ENCODE measurements at places on chromosomes 6 and 20.

GRCh38 chr6:70957284-70957617, 391 bp upstream of the B3GAT2 start:
- DNase-seq, result no peak

DNA sequence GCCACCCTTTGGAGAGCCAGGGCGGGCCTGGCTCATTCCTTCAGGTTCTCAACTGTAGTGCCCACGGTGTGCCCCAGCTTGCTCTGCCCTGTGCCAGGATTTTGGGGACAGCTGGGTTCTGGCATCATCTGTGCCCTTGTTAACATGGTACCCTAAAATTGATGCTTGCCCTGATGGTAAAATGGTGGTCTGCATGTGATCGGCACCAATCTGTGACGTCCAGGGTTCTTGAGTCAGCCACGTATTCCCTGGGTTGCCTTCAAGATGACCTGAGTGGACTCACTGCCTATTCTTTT, 31.2 kb upstream of the APCDD1L start:
- DNase-seq, result no peak

- DNase-seq, result no peak
Observed at GRCh38 chr20:25408170-25408547, 686 bp downstream of the GINS1 start.

- no peak for DNase-seq
Observed at GRCh38 chr6:56851074-56851473, 103.8 kb upstream of the BEND6 start.

DNA sequence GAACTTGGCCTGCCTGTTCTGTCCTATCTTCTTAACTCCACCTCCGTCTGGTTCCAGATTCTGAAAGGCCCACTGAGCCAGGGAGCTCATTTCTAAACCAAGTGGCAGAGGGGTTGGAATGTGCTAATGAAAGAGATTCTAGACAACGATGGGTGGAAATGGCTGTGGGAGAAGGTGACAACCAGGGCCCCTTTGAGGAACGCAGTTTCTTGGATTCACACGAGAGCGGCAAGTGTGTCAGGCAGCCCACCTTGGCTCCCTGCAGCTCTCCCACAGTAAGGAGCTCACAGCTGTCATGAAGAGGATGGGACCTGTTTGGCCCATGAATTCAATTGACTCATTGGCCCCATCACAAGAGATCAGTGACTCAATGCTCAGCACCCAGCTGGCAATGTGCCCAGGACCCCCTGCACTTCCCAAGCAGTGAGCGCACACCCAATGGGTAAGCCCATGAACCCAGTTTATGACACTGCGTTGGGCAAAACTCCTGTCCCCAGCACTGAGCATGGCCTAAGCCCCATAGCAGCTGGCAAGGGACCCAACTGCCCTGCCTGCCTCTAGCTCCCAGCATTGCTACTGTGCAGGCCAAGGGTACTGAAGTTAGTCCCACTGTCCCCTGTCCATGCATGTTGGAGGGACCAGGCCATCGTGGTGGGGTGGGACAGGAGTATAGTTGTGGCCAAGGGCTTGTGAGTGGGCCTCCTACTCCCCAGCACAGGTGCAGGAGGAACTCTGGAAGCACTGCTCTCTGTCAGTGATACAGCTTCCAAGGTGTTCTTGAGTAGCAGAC, 16.4 kb downstream of the MRPS18A start:
- DNase-seq, result no peak

All from thymus (tissue), 14 donors.